Chondrocyte (in vitro differentiated cells): ENCODE measurements at places on chromosomes 3 and 15. TPM values are rescaled to one million over a fixed set of nuclear protein-coding genes. Genes with fewer than 3 reads are reported as not detected.

DNA sequence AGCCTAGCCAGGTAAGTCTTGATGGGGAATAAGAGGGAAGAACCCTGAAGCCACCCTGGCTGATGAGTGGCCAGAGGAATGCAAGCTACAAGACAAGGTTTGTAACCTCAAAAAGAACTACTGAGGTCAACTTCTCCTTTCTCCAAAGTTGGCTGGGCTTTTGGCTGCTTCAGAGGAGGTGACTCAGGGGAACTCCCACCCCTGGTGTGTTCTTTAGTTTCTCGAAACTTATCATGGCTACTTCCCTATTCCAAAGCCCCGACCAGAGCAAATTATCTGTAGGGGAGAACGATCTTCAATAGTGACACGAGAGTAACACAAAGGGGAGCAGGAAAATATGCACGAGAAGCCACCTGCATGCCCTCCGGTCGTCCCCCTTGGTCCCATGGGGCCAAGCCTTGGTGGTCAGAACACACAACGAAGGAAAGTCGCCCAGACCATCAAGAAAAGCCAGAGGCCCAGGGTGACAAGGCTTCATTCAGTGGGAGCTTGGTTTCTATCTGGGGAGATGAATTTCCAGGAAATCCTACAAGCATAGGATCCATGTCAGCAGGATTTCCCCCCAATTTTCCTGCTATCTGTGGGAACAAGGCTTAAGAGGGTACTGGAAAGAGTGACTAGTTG, 6.5 kb upstream of the BCL2A1 start:
- H3K27ac ChIP-seq, result no peak overlapping the region
- H3K4me1 ChIP-seq, result peaks cover 18% of the 10 kb centered on the region
- H3K27me3 ChIP-seq, result no peaks in the 10 kb centered on the region
- no peaks in the 10 kb centered on the region for H3K36me3 ChIP-seq
- DNase-seq, result no peak

DNA sequence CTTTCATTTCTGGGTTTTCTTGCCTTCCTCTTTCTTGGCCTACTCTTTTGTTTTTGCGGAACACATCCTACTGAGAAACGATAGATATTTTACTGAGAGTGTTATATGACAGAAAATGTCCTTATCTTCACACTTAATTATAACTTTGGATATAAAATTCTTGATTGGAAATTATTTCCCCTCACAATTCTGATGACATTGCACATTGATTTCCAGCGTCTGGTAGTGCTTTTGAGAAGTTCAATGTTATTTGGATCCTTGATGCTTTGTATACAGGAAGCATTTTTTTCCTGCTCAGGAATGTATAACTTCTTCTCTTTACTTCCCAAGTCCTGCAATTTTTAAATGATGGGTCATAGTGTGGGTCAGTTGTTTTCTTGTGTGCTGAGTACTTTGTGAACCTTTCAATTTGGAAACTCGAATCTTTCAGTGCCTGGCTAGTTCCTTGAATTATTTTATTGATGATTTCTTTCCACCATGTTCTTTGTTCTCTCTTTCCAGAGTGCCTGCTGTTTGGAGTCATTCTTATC, 183.9 kb downstream of the PDCD6IP start:
- H3K4me1 ChIP-seq, result peaks cover 11% of the 10 kb centered on the region
- H3K27ac ChIP-seq, result no peak overlapping the region
- DNase-seq, result no peak
- H3K36me3 ChIP-seq, result peaks cover 14% of the 10 kb centered on the region
- no peaks in the 10 kb centered on the region for H3K27me3 ChIP-seq

DNA sequence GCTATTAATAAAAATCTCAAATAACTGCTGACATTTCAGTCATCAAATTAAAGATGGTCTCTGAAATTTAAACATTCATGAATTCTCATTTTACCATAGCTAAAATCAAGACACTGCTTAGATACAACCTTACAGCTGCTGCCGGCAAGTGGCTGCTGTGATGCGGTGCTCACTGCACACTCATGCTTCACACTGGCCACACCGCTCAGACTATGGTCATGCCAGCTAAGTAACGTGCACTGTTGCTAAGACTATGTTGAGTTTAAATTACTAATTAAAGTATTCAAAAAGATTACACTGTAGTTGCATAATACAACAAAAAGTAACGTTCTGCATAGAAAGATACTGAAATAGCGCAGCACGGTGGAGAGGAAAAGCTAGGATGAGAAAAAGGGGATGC, 12.1 kb downstream of the ATP13A3 start:
- no peak for DNase-seq
- peaks cover 13% of the 10 kb centered on the region for H3K4me1 ChIP-seq
- peak overlapping the region; percentile 67 for H3K27ac ChIP-seq

- no peak overlapping the region for H3K27ac ChIP-seq
- H3K36me3 ChIP-seq, result no peaks in the 10 kb centered on the region
- H3K27me3 ChIP-seq, result peaks cover 11% of the 10 kb centered on the region
- H3K4me1 ChIP-seq, result peaks cover 9% of the 10 kb centered on the region
- DNase-seq, result no peak
Measured at GRCh38 chr3:35651426-35651825, 12.1 kb downstream of the ARPP21 start.

- H3K27ac ChIP-seq, result no peak overlapping the region
- peaks cover 10% of the 10 kb centered on the region for H3K36me3 ChIP-seq
- no peak for DNase-seq
- H3K27me3 ChIP-seq, result no peaks in the 10 kb centered on the region
- H3K4me3 ChIP-seq, result no peak overlapping the region
Measured at GRCh38 chr3:196735751-196736150, 3.9 kb upstream of the PAK2 start.

DNA sequence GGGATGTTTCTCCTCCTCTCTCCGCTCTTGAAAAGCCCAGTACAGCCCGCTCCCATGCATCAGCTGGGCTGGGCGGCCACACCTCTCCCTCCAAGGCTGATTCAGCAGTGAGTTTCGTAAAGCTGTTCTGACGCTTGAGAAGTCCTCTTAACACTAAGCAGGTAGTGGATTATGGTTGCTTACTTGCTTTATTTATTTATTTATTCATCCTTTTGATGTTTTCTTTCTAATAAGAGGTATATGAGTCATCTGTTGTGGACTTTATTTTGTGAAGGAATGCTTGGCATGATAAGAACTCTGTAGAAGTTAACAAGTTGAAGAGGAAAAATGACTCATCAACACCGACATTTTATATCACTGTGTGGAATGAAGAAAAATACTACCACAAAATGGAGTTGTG, 285.0 kb downstream of the SQOR start:
- peaks cover 2% of the 10 kb centered on the region for H3K36me3 ChIP-seq
- DNase-seq, result no peak
- H3K4me1 ChIP-seq, result peaks cover 8% of the 10 kb centered on the region
- H3K4me3 ChIP-seq, result no peak overlapping the region

GRCh38 chr15:83930392-83931212, 276.7 kb downstream of the ADAMTSL3 start:
- no peaks in the 10 kb centered on the region for H3K4me1 ChIP-seq
- peaks cover 7% of the 10 kb centered on the region for H3K27me3 ChIP-seq
- H3K4me3 ChIP-seq, result no peak overlapping the region
- no peaks in the 10 kb centered on the region for H3K36me3 ChIP-seq
- DNase-seq, result no peak
- no peak overlapping the region for H3K27ac ChIP-seq

GRCh38 chr3:118817748-118818165, 216.9 kb downstream of the IGSF11 start:
- peak overlapping the region; percentile 94 for H3K27ac ChIP-seq
- H3K36me3 ChIP-seq, result no peaks in the 10 kb centered on the region
- no peaks in the 10 kb centered on the region for H3K27me3 ChIP-seq

DNA sequence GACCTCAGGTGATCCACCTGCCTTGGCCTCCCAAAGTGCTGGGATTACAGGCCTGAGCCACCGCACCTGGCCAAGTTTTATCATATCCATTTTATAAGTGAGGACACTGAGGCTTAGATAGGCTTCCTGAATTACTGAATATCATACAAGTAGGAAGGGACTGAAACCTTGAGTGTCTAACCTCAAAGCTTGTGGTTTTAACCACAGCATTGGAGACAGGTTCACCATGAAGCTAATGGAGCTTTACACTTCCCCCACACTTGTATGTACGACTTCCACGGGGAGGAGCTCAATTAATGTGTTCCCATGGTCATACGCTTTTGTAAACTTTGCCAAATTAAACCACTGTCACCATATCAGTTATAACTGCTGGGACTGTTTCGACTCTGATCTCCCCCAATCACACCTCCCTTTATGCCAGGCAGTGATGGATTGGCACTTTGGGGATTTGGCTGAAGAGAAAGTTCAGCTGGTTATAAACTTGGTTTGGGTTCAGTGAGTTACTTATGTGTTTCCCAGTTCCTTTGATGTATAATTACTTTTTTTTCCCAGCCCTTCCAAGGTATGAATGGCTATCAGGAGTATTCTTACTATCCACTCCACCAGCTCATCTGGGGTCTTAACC, 38.4 kb upstream of the MEIS2 start:
- H3K4me1 ChIP-seq, result peaks cover 16% of the 10 kb centered on the region
- no peak for DNase-seq
- no peak overlapping the region for H3K27ac ChIP-seq
- no peaks in the 10 kb centered on the region for H3K36me3 ChIP-seq
- no peak overlapping the region for H3K4me3 ChIP-seq

DNA sequence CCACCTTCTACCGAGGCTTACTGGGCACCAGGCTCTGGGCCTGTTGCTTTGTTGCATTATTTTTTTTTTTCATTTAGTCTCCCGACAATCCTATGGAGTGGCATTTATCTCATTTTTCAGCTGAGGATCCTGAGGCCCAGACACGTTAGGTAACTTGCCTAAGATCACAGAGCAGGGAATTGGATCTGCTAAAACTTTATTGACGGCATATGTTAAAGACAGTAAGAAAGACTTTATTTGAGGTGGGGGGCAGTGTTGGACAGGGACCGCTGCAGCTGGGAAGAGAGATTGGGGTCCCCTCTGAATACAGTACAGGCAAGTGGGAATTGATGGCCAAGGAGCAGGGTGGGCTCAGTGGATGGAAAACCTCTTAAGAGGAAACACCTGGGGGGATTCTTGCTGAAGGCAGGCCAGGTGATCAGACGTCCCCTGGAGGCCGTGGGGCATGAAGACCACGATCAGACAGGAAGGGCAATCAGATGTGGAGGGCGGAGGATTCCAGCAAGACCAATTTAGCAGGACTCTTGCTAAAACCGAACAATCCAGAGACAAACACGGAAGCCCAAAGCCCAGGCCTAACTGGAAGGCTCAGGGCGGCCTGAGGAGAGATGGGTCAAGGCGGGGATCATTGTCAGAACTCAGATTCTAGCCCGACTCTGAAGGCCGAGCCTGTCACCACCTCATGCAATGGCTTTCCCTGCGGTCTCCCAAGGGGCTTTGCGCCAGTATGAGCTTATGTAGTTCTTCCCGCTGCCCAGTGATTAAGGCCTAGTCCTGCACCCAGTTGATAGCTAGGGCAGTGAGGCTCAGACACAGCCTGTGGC, 53.7 kb downstream of the RGMA start:
- H3K36me3 ChIP-seq, result no peaks in the 10 kb centered on the region
- no peak overlapping the region for H3K27ac ChIP-seq
- DNase-seq, result no peak

GRCh38 chr15:55196458-55197361, at the start of gene RSL24D1:
Gene RSL24D1 (minus strand): TSS chr15:55196941. CDS start chr15:55196890, 51 bp downstream.
- no peak within 1 kb of the TSS for H3K4me3 ChIP-seq
- peaks cover 16% of the 10 kb centered on the region for H3K4me1 ChIP-seq
- no peaks in the 10 kb centered on the region for H3K27me3 ChIP-seq
- DNase-seq, result peak; percentile 97
- H3K27ac ChIP-seq, result no peak within 1 kb of the TSS
- H3K36me3 ChIP-seq, result peaks cover 4% of the 10 kb centered on the region

DNA sequence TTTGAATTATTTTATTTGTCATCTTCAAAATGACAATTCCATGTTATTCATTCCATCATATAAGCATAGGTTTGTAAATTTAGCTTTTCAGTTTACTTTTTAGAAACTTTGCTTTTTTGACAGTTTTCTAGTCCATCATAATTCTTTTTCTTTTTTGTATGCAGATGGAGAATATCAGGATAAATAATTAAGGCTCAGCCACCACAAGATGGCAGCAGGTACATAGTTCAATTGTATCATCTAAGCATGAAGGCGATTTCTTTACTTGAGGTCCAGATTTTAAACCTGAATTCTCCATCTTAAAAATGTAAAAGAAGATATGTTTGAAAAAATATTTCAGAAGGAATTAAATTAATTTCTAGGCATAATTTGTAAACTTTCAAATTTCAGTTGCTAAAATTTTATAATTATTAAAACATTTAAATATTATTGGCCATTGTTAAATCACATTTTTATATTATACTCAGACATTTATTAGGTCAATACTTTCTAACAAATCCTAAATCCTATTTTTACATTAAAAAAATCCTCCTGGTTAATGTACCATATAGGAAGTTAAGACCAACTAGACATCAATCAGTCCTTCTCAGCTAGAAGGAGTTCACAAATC, 15.1 kb downstream of the PLSCR5 start:
- no peaks in the 10 kb centered on the region for H3K27me3 ChIP-seq
- no peak for DNase-seq
- no peak overlapping the region for H3K4me3 ChIP-seq
- H3K27ac ChIP-seq, result no peak overlapping the region
- no peaks in the 10 kb centered on the region for H3K36me3 ChIP-seq

DNA sequence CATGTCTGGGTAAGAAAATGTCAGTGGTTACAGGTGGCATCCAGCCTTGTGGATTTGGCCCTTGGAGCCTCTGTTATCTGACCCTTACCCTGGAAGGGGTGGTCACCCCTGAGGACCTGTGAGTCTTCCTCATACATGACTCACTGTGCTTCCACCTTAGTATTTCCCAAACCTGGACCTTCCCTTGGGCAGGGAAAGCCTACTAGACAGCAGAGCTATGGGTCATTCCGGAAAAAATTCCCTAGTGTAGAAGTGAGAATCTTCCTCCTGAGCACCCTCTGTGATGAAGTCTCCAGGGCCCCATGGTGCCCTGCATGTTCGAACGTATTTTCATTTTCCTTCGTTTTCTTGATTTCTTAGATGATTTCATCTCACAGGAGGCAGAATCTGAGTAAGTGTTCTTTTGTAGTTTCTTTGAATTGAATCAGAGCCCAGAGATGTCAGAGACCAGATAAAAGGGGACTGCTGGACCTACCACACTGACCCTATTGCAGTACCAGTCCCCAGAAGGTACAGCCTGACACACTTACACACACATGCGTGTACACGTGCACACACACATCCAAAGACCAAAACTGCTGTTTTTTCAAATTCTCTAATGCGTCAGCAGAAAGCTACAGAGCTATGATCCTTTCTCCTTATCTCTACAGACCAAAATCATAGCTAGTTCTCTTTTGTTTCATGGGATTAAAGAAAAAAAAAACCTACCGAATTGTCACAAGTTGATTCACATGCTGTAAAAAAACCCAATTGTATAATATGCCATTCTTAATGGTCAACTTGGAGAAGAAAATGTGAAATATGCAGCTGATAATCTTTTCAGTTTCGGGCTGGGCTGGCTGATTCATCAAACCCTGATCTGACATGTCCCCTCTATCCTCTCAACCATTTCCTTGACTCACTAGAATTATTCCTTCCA, 50.5 kb upstream of the ARHGEF3 start:
- no peak overlapping the region for H3K4me3 ChIP-seq
- H3K27ac ChIP-seq, result peak overlapping the region; percentile 38
- no peak for DNase-seq
- no peaks in the 10 kb centered on the region for H3K36me3 ChIP-seq
- no peaks in the 10 kb centered on the region for H3K27me3 ChIP-seq

The SPESP1 gene
- not detected in 3 replicates for total RNA-seq

The C3orf33 gene
- 4.1 to 5.1 TPM (median 4.7 TPM) in 3 replicates for total RNA-seq

The FNDC3B gene
- 290 to 304 TPM (median 293 TPM) in 3 replicates for total RNA-seq

The GOLGA6D gene
- total RNA-seq, result 0.15 TPM in 1 of 3 replicates, not detected in the others
